ENCODE measurements at places on chromosomes 1 and 21.

DNA sequence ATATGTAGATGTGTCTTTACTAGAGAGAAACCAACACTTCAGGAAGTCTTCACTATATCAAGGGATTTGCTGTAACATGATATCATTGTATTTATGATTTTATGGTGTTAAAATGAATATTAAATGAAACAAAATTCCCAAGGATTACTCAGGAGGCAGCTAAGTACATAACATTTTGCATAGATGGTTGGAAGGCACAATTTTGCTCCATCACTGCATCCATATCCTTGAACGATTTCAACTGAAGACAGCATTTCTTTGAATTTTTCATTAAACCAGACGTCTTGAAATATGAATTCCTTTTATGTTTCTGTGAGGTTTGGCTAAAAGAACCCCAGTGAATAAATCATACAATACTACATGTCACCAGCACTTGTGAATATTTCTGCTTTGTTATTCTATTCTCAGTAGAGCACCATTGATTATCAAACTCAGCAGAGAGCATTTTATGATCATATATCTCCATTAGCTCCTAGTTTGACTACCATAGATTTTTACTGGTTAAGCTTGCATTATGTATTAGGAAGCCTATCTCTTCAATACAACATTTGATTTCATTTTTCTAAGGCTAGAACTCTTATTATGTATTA is 37.3 kb downstream of the SPATA17 start:
- no peak for DNase-seq

DNA sequence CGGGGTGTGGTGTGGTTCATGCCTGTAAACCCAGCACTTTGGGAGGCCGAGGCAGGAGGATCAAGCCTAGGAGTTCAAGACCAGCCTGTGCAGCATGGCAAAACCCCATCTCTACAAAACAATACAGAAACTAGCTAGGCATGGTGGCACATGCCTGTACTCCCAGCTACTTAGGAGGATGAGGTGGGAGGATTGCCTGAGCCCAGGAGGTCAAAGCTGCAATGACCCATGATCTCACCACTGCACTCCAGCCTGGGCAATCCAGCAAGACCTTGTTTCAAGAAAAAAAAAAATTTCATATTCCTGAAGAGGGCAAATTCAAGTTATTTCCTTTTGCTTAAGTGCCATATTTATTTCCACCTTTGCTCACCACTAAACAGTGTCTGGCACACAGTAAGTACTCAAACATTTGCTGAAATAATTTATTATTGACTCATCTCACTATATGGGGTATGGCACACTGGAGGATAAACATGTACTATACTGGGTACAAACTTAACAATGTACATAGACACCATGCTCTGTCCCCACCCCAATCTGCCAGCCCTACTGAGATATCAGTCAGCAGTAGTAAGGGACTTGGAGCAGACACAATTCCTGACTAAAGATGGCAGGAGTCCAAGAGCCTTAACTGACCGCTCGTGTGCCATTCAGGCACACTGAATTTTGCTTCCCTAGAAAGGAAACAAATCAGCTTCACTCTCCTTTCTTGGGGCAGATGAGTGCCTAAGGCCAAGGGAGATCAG is 15.5 kb downstream of the MEAF6 start:
- DNase-seq: no peak

DNA sequence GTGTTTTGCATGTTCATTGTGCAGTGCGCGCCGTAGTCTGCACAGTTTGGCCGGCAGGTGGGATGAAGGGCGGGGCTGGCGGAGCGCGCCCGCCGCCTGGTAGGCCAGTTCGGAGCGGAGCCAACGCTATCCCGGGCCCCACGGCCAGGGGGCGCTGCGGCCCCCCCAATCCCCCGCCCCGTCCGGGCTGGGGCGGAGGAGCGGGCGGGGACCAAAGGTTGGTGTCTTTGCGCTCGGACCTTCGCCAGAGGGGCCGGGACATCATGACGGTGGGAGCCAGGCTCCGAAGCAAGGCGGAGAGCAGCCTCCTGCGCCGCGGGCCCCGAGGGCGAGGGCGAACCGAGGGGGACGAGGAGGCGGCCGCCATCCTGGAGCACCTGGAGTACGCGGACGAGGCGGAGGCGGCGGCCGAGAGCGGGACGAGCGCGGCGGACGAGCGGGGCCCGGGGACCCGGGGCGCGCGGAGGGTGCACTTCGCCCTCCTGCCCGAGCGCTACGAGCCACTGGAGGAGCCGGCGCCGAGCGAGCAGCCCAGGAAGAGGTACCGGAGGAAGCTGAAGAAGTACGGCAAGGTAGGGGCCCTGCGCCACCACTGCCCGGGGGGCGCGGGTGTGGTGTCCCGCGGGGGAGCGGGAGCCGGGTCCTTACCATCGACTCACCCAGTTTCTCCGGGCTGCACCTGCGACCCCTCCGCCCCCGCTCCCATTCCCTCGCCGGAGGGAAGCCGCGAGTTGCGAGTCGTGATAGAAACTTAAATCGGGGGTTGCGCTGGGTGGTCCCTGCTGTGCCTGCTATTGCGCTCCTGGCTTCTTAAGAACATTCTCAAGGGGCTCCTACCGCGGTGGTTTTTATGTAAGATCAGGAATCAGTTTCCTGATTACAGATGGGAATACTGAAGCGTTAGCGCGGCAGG is at the start of gene C1orf115:
Gene C1orf115, plus strand, starts transcription at position 224 of the 913 bp plus-strand sequence. Its CDS starts 40 bp downstream, at position 264.
- DNase-seq: peak; percentile 87

DNA sequence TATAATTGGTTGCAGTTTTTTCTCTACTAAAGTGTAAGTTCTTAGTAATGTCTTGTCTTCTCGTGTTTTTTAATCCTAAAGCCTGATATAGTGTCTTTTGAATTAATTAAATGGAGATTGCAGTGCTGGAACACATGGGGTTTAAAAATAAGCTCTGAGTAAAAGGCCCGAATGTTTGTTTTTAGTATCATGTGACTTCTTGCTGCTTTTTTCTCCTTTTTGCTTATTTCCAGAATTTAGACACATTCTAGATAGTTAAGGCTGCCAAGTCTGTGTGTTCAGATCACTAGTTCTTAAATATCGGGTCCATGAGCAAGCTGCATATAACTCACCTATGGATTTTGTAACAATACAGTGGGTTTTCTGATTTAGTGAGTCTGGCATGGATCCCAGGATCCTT is 27.5 kb downstream of the KCTD3 start:
- DNase-seq: no peak

- DNase-seq: no peak
These were observed 21.7 kb downstream of the LRRC8B start for GRCh38 chr1:89546082-89546889.

- DNase-seq: no peak
These were observed 23.2 kb downstream of the OR13G1 start for GRCh38 chr1:247656221-247656875.

DNA sequence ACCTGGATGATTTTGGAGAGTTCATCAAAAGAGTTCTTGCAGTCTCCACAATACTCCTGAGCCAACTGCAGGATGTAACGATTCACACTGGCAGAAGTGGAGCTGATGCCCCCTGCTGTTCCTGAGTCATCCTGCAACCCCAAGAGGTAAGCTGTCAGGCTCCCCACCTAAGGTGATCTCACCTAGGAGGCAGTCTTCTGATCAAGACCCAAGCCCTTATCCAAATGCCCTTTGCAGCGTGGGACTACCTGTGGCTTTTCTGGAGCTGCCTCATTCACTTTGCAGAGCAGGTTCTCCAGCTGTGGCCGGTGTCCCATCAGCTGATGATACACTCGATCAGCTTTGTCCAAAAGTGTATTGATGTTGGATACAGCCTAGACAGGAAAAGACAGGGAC is 96.4 kb downstream of the UBR4 start:
- DNase-seq: no peak

DNA sequence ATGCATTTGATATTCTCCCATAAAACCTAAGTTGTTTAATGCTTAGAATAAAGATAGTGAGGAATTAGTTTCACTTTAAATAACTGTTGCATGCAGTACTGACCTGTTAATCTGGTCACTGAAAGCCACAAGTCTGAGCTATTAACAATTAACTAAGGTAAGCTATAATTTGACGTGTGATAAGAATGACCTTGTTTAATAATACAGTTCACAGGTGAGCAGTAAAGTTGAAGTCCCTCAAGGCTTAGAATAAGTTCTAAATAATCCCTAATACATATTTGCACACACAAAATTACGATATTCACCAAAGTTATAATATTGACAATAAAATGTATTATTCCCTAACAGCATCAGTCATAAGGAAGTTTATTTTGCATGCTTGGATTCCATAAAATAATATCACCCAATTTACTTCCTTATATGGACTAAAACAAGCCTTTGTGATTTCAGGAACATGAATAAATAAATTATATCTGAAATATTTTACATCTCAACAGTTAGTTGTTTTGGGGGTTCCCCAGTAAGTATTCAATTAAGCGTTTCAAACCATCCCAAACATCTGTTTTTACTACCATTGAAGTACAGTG is 70.6 kb upstream of the CHRM3 start:
- DNase-seq: no peak

DNA sequence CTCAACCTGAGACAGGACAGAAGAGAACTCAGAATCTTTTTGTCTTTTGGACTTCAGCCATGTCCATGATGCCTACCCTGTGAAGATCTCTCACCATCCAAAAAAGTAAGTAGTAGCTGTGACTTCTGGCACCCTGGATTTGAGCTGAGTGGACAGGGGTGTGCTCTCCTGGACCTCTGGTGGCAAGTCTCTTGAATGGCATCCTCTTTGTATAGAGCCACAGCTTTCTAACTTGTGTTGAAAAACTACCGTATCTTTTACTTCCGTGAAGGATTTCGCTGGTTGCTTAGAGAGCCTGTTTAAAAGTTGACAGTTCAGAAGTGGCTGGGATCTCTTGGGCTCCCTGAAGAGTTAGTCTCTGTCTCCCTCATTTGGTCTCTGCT is 1.8 kb downstream of the MFN2 start:
- no peak for DNase-seq

GRCh38 chr1:5643360-5644107 is 348.7 kb downstream of the NPHP4 start:
- no peak for DNase-seq

GRCh38 chr21:37874904-37875780 is 41.1 kb downstream of the KCNJ6 start:
- DNase-seq: no peak

DNA sequence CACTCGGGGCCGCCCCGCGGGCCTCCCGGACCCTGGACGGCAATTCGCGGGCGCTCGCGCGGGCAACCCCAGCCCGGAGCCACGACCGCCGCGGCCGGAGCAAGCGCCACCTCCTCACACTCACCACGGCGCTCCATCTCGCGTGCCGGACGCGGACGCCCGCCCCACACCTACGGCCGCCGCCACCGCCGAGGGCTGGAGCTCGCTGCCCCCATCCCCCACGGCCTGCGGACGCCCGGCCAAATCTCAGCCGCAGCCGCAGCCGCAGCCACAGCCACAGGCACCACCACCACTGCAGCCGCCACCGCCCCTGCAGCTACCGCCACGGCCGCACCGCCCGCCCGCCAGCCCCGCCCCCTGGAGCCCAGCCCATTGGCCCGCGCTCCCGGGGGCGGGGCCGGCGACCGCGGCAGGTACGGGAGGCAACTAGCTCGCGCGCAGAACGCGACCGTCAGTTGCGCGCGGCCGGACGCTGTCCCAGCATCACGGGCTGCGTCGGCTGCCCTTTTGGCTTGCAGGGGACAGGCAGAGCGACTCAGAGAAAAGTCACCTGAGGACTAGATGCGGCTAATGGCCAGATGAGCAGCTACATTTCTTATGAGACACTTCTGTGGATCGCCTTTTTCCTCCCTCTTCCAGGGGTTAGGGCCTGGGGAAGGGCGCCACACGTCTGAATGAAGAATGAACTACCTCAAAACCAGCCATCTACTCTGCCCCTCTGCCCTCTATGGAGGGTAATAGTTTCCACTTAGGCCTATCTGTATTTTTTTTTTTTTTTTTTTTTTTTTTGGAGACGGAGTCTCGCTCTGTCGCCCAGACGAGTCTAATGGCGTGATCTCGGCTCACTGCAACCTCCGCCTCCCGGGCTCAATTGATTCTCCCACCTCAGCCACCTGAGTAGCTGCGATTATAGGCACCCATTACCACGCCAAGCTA is at the start of gene ARHGAP29:
Gene ARHGAP29, minus strand, starts transcription at position 294 of the 936 bp plus-strand sequence. CDS start 5,973 bp downstream, outside the sequence.
- peak; percentile 16 for DNase-seq

- DNase-seq: no peak
These were observed 2.2 kb downstream of the SLFNL1 start for GRCh38 chr1:41019353-41019745.
